ENCODE measurements at places on chromosomes 3 and 15.

- DNase-seq, result peak; percentile 83
Observed at GRCh38 chr3:108509263-108509662, 1.1 kb downstream of the MYH15 start.

GRCh38 chr15:25173241-25174028, 218.6 kb downstream of the SNRPN start:
- DNase-seq, result no peak

DNA sequence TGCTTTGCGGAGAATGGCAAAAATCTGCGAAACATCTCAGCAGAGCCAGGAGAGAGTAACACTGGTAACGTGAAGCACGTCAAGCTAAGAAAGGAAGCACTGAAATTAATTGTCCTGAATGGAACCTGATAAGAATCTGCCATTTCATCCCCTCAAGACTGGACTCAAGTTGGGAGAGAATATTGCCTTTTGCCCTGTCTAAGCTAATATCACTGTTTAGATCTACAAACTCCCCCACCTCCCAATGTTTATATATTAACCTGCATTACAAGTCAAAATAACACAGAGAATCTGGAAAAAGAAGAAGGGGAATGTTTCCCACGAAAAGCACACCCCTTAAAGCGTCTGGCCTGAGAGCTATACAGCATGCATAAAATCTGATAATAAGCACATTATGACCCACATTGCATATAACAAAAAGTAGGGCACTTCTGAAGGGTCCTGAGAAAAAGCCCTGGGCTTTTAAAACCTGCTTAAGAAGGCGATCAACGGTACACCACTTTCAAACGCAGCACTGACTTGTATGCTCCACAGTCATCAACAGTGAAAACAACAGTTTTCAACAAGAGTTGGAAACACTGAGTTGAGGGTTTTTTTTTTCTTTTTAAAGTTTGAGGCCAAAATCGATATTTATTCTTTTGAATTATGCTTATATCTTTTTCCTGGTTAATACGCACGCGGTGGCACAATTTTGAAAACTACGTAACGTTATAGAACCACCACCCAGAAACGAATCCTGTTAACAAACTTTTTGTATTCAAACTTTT, 1.4 kb upstream of the KAT2B start:
- DNase-seq, result peak; percentile 11

- no peak for DNase-seq
Observed at GRCh38 chr15:73986055-73986775, 5.9 kb downstream of the STOML1 start.

GRCh38 chr3:81838457-81838856, 77.0 kb upstream of the GBE1 start:
- no peak for DNase-seq

GRCh38 chr3:172666181-172666872, 44.5 kb downstream of the NCEH1 start:
- no peak for DNase-seq

- no peak for DNase-seq
Observed at GRCh38 chr3:45506084-45506483, 88.5 kb upstream of the LIMD1 start.

DNA sequence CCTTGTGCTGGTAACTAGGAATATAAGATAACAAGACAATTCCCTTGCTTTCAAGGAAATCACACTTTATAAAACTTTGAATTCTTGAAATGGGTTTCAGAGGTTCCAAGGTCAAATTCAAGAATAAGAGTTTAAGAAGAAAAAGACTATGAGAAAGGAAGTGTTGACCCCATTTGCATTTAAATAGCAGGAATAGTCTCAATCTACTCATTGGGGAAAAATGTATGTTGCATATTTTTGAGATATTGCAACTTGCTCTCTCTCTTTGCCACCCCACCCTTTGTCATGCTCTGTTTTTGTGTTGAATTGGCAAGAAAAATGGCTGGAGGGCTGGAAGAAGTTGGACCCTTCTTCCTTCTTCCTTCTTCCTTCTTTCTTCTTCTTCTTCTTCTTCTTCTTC, 699.2 kb downstream of the TUSC7 start:
- no peak for DNase-seq

- peak; percentile 94 for DNase-seq
Observed at GRCh38 chr3:57110798-57111197, 50.3 kb downstream of the SPATA12 start.

- DNase-seq, result no peak
Observed at GRCh38 chr15:66847565-66847991, 145.5 kb downstream of the SMAD6 start.

GRCh38 chr3:123110282-123110975, 43.6 kb downstream of the PDIA5 start:
- peak; percentile 98 for DNase-seq

- no peak for DNase-seq
Observed at GRCh38 chr3:127940116-127940515, 25.1 kb downstream of the KBTBD12 start.

DNA sequence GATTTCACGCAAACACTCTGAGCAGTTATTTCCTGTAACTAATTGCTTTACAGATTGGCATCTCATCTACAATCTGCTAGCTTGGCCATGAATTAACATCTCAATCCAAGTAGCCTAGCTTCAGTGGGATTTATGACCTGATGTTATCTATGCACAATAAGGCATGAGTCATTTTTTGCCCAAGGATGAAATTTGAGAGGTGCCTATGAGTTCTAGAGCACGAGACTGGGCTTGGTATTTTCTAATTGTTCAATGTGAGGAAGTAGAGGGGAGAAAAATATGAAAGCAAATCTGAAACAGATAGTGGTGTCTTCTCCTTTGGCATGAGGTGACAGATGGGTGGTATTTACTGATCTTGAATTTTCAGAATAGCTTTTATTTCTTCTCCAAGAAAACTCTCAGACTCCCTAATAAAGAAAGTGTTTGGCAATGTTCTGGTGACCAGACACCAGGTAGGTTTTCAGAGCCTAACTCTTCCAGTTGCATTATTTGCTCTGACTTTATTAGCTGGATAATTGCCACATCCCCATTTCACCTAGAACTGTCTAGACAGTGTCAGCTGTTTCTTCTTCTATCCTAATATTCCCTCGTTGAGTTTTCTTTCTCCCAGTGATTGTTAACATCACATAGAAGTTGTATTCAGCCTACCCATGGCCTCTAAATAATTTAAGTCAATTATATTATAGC, 301.0 kb upstream of the UMPS start:
- DNase-seq, result peak; percentile 61

DNA sequence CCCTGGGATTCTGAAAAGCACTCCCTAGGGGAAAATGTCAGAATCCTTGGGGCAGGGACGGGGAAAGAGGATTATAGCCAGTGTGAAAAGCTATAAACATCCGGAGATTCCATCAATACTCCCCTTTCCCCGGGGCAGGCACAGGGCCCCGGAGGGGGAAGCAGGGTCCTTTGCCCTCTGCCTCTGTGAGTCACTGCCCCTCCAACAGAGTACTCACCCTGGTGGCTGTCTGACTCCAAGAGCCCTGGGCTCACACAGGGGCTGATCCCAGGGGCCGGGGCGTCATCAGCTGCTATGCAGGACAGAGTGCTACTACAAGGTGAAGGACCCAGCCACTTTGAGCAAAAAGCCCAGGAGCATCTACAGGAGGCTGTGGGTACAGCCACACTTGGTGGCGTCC, 133.0 kb upstream of the PRR20G start:
- DNase-seq, result no peak

GRCh38 chr15:93683651-93684050, 547.7 kb upstream of the MCTP2 start:
- no peak for DNase-seq

- DNase-seq, result no peak
Observed at GRCh38 chr3:17077606-17078005, 192.9 kb downstream of the PLCL2 start.

DNA sequence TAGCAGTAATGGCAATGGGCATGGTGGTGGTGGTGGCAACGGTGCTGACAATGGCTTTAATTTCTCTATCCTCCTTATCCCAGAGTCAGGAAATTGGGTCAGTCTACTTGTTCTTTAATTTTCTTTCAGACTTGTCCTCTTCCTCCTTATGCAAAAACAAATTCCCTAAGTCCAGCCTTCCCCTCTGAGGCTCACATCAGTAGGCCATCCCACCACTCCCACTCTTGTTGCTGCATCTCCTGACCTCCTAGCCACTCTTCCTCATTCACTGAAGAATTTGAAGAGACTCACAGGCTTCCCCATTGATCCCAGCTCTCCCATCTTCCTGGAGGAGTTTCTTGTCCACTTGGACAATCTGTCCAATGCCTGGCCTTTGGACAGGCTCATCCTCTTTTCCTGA, 19.9 kb downstream of the DNAJB8 start:
- no peak for DNase-seq

GRCh38 chr3:169998668-169999131, 32.1 kb downstream of the SEC62 start:
- no peak for DNase-seq

DNA sequence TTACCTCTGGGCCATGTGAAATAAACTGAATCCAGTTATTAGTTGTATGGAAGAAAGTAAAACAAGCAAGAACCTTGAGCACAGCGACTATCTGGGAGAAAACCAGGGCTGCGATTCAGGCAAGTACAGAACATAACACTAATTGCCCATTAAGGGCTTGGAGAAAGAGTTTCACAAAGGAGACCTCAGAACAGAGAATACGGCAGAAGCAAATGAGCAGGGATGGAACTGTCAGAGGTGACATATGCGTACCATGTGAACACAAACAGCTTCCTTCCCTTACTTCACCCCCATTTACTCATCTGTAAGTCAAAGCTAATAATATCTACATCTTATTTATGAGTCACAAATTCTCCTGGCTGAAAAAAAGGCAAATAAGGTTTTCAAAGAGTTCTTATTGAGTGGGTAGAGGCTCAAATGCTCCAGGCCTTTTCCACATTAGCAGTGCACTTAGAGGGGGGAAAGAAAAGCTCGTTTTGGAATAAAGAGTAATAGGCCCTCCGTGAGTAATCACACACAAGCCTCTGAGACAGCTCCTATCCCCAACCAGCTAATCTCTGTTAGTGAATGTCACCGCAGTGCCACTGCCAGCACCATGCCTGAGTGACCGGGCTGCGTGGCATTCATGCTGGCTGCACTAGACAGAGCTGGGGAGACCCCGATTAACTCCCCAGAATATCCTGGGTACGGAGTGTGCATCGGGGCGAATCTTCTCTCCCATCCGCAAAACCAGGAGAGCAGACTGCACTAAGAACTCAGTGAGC, 2.6 kb downstream of the PCSK6 start:
- no peak for DNase-seq

- no peak for DNase-seq
Observed at GRCh38 chr3:31813197-31813596, 167.9 kb downstream of the OSBPL10 start.

DNA sequence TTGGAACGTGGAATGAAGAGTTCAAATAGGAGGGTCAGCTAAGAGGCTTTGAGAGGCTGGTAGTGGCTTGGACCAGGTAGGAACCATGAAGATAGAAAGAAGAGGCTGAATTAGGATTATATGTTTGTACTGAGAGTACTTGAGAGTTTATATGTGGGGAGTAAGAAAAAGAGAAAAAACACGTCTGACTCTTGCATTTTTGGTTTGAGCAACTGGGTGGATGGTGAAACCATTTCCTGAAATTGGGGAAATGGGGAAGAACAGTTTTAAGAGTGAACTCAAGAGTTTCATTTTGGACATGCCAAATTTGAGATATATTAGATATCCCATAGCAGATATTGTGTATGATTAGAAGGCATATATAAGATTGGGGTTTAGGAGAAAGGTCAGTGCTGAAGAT, 92.9 kb upstream of the TNIK start:
- DNase-seq, result no peak

- no peak for DNase-seq
Observed at GRCh38 chr15:99087405-99087943, 17.4 kb upstream of the SYNM start.

GRCh38 chr3:2862366-2862765, 247.8 kb downstream of the IL5RA start:
- DNase-seq, result no peak

GRCh38 chr3:12773030-12773709, 14.1 kb upstream of the TMEM40 start:
- no peak for DNase-seq

GRCh38 chr3:57706462-57706861, 13.6 kb upstream of the DENND6A start:
- no peak for DNase-seq

- no peak for DNase-seq
Observed at GRCh38 chr3:73658227-73658626, 33.5 kb upstream of the PDZRN3 start.

- DNase-seq, result no peak
Observed at GRCh38 chr15:32774022-32774421, 56.2 kb downstream of the GREM1 start.

DNA sequence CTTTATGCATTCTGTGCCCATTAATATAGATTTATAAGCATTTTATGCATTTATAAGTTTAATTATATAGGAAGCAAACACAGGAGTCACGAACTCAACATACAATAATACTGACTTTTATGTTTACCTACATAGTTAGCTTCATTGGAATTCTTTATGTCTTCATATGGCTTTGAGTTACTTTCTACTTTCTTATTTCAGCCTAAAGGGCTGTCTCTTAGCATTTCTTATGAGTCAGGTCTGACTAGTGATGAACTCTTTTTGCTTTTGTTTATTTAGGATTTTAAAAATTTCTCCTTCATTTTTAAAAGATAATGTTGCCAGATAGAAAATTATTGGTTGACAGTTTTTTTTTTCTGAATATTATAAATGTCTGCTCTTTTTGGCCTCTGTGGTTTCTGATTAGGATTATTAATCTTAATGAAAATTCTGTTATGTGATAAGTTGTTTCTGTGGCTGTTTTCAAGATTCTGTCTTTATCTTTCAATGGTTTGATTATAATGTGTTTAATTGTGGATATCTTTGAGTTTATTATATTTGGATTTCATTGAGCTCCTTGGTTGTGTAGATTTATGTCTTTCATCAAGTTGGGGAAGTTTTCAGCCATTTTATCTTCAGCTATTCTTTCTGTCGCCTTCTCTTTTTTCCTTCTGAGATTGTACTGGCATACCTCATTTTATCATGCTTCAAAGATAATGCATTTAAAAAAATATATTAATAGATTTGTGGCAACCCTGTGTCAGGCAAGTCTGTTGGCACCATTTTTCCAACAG, 54.3 kb downstream of the ATP2C1 start:
- no peak for DNase-seq

GRCh38 chr3:62454916-62455315, 81.6 kb upstream of the FEZF2 start:
- no peak for DNase-seq

DNA sequence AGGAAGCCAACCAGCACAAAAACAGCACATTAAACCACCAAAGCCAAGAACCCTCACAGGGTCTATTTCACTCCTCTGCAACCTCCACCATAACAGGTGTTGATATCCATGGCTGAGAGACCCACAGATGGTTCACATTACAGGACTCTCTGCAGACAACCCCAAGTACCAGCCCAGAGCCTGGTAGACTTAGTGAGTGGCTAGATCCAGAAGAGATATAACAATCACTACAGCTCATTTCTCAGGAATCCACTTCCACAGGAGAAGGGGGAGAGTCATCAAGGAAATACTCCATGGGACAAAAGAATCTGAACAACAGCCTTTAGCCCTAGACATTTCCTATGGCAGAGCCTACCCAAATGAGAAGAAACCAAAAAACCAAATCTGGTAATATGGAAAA, 168.1 kb upstream of the CD96 start:
- no peak for DNase-seq

GRCh38 chr3:40254491-40254890, 55.0 kb upstream of the EIF1B start:
- DNase-seq, result no peak

- no peak for DNase-seq
Observed at GRCh38 chr3:148735597-148735996, 37.9 kb downstream of the AGTR1 start.
